ENCODE measurements at places on chromosomes 7 and 10.

DNA sequence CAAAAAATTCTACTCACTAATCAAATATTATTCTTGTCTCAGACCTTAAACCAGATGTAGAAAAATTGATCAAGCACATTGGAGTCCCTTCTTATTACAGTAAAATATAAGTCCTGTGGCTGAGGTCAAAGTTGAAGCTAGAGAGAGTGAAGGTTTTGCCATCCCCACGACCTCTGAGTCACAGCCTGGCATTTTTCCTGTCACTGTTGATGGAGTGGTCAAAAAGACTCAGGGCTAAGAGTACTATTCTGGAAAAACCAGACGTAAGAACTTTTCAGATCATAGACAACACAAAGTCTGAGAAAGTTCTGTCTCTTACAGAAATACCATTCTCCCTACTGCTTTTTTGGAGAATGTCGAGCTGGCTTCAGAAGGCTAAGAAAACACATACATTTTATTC lies 323.7 kb upstream of the ANKRD30A start:
- DNase-seq: no peak

- DNase-seq: no peak
Measured at GRCh38 chr10:19231034-19231433, 182.4 kb downstream of the MALRD1 start.

- no peak for DNase-seq
Measured at GRCh38 chr7:127683776-127684681, 32.0 kb downstream of the SND1 start.

DNA sequence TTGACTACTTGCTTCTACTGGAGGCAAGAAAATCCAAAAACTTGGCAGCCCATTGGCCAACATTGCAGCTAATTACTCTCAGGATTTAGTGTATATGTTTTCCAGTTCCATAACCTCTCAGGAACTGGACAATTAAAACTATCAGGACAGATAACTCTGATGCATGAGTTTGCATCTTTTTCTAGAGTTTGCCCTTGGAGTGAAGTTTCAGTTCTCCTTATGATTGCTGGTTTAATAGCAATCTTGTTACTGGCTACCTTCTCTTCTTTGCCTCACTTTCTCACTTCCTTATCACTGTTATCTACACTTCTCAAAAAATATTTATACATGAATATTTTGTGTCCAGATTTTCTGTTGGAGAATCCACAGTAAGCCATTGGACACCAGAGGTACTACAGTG lies 735.9 kb downstream of the PCDH15 start:
- no peak for DNase-seq

- no peak for DNase-seq
Measured at GRCh38 chr10:132906106-132906505, 36.3 kb downstream of the CFAP46 start.

- DNase-seq: no peak
Measured at GRCh38 chr10:43970717-43971116, 322.0 kb upstream of the ZNF32 start.

- peak; percentile 54 for DNase-seq
Measured at GRCh38 chr10:66931340-66931948, 5.6 kb downstream of the LRRTM3 start.

GRCh38 chr7:115499956-115500355 lies 530.6 kb downstream of the TFEC start:
- DNase-seq: no peak

- no peak for DNase-seq
Measured at GRCh38 chr10:76736392-76736791, 901.2 kb downstream of the KCNMA1 start.

- no peak for DNase-seq
Measured at GRCh38 chr10:129170812-129171211, 296.2 kb upstream of the MGMT start.
